ENCODE measurements at places on chromosomes 3 and 15. TPM values are rescaled to one million over a fixed set of nuclear protein-coding genes. Genes with fewer than 3 reads are reported as not detected.

DNA sequence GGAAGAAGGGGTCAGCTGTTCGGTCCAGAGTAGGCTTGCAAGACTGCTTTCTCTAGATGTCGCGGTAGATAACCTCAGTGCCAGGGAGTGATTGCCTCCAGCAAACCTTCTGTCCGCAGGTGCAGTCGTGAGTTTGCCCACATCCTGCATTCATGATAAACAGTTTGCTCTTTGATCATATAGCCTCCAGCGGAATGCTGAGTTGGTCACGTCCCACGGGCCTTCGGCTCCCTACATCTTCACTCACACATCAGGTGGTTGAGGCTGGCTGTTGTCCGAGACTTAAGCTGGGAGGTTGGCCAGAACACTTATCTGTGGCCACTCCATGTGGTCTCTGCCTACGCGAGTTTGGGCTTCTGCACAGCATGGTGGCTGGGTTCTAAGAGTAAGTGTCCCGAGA is 62.1 kb upstream of the NR2C2 start:
- DNase-seq, result no peak

FBLN2 gene
- total RNA-seq, result 11.8 TPM

DNA sequence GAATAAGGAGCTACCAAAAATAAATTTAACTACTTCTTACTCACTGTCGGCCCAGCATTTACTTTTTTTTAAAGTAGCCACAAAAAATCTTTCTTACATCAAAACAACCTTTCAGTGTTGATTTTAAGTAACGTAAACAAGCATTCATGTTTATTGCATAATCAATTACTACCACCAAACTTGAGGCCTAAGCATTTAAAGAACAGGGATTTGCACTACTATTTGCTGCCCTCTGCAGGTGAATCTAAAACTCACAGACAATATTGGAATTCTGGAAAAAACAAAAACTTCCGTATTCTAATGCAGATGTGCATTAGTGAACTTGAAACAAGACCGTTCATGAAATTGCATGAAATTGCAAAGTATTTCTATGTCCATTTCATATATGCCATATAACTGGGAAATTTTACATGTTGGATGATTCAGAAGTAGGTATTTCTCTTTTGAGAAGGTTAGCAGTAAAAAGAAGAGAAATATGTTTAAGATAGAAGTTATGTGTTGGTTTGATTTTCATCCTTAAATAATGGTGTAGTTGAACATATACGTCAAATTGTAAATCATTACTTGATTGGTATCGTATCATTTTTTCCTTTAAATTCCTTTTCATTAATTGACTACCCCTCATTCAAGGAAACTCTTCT is 55.6 kb downstream of the CGGBP1 start:
- no peak for DNase-seq

CPLX3 gene
- not detected for total RNA-seq

- DNase-seq, result no peak
These were observed 15.4 kb downstream of the ZDHHC19 start for GRCh38 chr3:196195664-196196265.

CHL1 gene
- 0.04 TPM for total RNA-seq

GLCE gene
- 11.9 TPM for total RNA-seq

DNA sequence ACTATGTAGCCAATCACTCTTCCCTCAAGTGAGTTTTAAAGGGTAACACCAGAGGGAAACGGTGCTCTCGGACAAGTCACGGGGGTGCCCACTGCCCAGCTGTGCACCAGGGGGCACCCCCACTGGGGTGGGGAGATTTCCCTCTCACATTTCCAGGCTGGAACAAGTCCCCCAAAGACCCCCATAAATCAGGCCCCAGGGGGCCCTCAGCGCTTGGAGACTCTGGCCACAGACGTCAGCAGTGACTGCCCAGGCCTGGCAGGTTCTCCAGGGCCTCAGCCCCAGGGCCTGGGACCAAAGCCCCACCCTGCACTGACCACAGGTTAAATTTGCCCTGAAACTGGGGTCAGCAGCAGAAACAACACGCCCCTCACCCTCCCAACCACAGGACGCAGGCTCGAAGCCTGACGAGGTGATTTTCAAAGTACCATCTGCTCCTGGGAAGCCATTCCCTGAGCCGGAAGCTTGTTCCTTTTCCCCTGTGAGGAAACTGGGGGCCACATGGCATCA is 17.0 kb downstream of the XXYLT1 start:
- DNase-seq, result no peak

GRCh38 chr3:48598323-48599076 is 3.4 kb upstream of the COL7A1 start:
- DNase-seq, result no peak

GRCh38 chr3:28326458-28326926 is 22.0 kb upstream of the ZCWPW2 start:
- DNase-seq, result no peak

DNA sequence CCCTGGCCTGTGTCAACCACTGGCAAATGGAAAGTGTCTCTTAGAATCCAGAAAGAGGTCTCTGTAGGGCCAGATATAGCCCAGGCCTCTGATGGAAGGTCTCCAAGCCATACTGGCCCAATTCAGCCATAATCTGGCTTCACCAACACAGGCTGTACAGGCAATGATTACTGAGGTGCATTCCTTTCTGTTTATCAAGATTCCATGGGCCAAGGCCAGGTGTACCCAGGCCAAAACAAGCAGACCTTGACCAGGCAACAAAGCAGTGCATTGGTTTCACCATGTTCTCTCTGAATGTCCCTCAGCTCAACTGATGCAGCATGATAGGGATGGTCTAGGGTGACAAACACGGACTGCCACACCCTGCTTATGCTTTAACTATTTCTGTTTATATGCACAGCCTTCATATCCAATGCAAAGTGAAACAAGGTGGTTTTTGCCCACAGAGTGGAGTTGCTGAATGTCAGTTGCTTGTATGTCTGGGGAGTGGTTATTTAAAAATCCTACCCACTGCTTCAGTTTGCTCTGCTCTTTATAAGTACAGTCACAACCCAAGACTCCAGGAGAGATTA is 25.2 kb downstream of the CCNL1 start:
- no peak for DNase-seq

All from H9 (cell line).